ENCODE measurements at places on chromosomes 5 and 9. TPM values are rescaled to one million over a fixed set of nuclear protein-coding genes. Genes with fewer than 3 reads are reported as not detected.

GRCh38 chr5:110506378-110506777 is 220.1 kb downstream of the TMEM232 start:
- no peak for DNase-seq

GRCh38 chr5:138975098-138975847 is 100.1 kb upstream of the LRRTM2 start:
- DNase-seq, result no peak

- no peak for DNase-seq
Measured at GRCh38 chr5:111463311-111463710, 49.0 kb downstream of the STARD4 start.

DNA sequence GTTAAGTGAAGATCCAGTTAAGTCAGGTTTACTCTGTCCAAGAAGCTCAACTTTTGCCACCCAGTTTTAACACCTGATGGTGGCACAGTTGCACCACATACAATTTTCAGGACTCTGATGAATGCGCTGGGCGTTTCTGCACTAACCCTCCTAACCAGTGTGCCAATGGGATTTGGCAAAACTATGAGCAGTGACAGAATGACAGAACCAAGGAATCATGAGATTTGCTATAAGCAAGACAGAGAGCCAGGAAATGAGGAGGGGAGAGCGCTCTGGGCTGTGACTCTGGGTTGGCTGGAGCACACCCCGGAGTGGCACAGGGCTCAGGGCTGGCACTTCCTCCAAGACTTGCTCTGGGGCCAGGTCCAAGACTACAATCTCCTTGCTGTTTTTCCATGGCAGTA is 84.1 kb downstream of the SH3PXD2B start:
- no peak for DNase-seq

OSMR gene
- not detected for total RNA-seq

- DNase-seq, result no peak
Measured at GRCh38 chr9:92650839-92651621, 18.9 kb downstream of the IPPK start.

DNA sequence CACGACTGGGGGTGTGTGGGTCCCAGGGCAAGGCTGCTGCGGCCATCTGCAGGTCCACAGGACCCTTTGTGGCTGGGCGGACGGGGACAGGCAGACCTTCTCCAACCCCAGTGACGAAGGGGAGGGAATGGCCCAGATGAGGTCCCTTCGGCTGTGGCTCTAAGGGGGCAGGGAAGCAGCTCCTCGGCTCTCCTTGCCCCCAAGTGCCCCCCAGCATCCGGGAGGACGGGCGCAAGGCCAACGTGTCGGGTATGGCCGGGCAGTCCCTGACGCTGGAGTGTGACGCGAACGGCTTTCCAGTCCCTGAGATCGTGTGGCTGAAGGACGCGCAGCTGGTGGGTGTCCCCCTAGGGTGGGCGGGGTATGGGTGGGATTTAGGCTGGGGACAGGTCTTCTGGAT is 82.8 kb downstream of the HMCN2 start:
- DNase-seq, result no peak

GRCh38 chr5:17221843-17222636 is 4.6 kb downstream of the BASP1 start:
- DNase-seq, result no peak

SPACA9 gene
- 3.0 TPM for total RNA-seq

DNA sequence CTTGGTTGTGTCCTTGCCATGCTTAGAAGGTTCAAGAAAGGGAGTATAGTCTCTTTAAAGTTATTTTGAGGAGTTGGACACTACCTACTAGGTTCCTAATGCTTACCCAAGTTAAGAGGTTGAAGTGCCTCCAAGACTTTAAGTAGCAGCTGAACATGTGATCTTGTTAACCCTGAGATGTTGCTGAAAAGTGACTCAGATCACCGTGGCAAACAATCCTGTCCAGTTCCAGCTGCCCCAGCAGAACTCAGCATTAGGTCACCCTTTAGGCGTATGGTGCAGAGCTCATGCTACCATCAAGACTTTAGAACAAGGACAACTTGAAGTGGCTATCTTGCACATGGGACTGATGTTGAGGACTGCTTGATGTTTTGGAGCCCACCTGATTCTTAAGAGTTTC is 22.5 kb downstream of the ZNF462 start:
- no peak for DNase-seq

ADCY2 gene
- total RNA-seq, result not detected

PFN3 gene
- not detected for total RNA-seq

DNA sequence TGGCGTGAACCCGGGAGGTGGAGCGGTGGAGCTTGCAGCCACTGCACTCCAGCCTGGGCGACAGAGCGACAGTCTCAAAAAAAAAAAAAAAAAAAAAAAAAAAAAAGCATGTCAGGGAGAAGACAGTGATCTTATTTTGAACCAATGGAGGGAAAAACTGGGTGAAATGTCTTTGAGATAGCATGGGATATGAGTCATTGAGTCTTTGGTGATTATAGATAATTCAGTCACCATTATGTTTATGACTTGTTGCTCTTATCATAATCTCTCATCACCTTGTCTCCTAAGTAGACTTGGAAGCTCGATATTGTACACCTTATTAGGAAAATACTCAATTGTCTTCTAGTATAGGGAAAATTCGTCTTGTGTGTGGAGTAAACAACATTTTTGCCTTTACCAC is 55.1 kb upstream of the KDM4C start:
- DNase-seq, result no peak

- no peak for DNase-seq
Measured at GRCh38 chr5:69484891-69485290, 7.7 kb upstream of the OCLN start.

CDH9 gene
- total RNA-seq, result not detected

DNA sequence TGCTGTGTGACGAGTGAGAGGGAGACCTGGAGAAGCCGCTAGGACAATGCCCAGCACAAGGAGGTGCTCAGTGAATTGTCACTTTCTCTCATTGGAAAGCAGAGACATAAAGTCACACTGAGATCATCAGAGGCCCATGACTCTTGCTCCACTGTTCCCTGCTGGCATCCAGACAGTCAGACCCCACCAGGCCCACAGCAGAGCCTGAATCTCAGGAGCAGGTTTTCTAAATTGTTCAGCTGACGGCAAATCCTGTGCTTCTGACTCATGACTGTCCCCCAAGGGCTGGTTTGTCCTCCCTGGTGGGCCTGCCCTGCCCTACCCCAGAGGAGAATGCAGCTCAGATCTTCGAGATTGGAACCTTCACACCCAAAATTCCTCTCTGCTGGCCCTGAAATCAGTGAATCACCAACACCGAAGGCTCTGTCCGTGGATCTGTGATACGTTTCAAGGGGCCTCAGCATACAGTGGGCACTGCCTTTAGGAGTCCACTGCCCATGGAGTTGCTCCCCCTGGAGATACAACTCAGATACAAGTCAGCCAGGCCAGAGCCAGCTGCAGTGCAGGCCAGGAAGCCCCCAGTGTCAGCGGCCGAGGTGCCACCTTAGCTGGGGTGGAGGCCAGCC is 2.7 kb downstream of the PTGES start:
- DNase-seq, result no peak

CEP120 gene
- total RNA-seq, result 31.4 TPM

GRCh38 chr9:132519033-132519432 is 63.4 kb upstream of the BARHL1 start:
- DNase-seq, result no peak

IQGAP2 gene
- total RNA-seq, result 90.5 TPM
